ENCODE measurements at places on chromosomes 7 and 10. TPM values are rescaled to one million over a fixed set of nuclear protein-coding genes. Genes with fewer than 3 reads are reported as not detected.

DNA sequence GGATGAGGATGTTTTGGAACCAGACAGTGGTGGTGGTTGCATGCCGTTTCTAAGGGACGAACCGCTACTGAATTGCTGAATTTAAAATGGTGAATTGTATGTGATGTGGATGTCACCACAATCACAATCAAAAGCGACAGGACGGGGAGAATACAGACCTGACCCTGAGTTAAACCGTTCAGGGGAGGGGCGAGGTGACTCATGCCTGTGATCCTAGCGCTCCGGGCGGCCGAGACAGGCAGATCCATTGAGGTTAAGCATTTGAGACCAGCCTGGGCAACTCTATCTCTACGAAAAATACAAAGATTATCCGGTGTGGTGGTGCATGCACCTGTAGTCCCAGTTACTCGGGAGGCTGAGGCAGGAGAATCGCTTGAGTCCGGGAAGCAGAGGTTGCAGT is 46.4 kb downstream of the UNCX start:
- H3K4me3 ChIP-seq: no peak overlapping the region
- H3K27ac ChIP-seq: peak overlapping the region; percentile 70
- H3K36me3 ChIP-seq: no peaks in the 10 kb centered on the region
- H3K27me3 ChIP-seq: peaks cover 2% of the 10 kb centered on the region

GRCh38 chr10:74683621-74684364 is 142.6 kb upstream of the KAT6B start:
- no peak for DNase-seq
- no peaks in the 10 kb centered on the region for H3K36me3 ChIP-seq
- H3K4me3 ChIP-seq: no peak overlapping the region
- no peaks in the 10 kb centered on the region for H3K4me1 ChIP-seq

The TPST1 gene
- total RNA-seq: 17.7 TPM

The CYP3A7 gene
- total RNA-seq: 0.18 TPM

The DHX32 gene
- total RNA-seq: 54.0 TPM

GRCh38 chr10:621513-621912 is 68.0 kb downstream of the DIP2C start:
- no peak for DNase-seq
- H3K36me3 ChIP-seq: no peaks in the 10 kb centered on the region
- no peaks in the 10 kb centered on the region for H3K4me1 ChIP-seq
- peaks cover 5% of the 10 kb centered on the region for H3K27me3 ChIP-seq

The C10orf88 gene
- total RNA-seq: 9.9 TPM

DNA sequence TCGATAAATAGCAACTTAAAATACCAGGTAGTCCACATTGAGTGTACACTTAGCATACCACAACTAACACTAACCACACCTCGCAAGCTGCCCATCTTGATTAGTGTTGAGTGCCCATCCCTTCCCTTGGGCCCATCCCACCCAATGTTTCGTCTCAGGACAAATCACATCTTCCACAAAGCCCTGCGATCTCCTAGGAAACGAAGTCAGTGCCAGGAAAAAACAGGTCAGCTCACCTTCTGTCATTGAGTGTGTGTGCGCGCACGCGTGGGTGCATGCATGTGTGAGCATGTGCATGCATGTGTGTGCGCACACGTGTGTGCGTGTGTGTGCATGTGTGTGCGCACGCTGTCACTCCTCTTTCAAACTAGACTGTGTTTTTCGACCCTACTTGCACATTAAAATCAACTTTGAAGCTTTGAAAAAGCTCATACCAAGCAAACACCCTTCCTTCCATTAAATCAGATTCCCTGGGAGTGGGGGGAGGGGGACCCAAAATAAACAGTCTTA is 48.8 kb upstream of the OPALIN start:
- peaks cover 2% of the 10 kb centered on the region for H3K27me3 ChIP-seq
- H3K27ac ChIP-seq: no peak overlapping the region
- no peak for DNase-seq
- H3K4me3 ChIP-seq: no peak overlapping the region

The ADAM8 gene
- 1.5 TPM for total RNA-seq

DNA sequence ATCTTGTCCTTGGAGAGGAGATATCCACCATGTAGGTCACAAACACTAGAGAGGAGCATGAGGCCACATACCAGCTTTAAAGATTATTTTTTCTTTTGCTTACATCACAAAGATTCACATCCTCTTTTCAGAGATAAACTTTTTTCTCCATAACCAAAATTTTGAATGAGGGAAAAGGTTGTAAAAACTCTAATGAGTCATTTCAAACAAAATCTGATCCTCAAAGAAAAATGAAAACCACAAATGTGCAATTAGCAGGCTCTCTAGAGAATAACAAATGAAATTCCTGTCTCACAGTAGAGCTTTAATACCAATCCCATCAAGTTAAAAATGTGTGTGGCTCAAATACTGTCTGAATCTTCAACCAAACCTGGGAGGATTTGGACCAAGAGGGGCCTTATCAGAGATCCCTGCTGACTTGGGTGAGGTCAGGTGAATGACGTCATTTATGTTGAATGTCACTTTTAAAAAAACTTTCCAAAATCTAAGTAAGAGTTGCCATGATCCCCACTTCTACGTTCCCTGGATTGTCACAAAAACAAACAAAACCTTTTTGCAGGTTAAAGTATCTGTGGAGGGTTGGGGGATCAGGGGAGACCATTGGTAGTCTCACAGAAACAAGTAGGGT is 261.5 kb upstream of the NPSR1 start:
- H3K4me3 ChIP-seq: no peak overlapping the region
- no peak overlapping the region for H3K27ac ChIP-seq
- no peaks in the 10 kb centered on the region for H3K36me3 ChIP-seq

DNA sequence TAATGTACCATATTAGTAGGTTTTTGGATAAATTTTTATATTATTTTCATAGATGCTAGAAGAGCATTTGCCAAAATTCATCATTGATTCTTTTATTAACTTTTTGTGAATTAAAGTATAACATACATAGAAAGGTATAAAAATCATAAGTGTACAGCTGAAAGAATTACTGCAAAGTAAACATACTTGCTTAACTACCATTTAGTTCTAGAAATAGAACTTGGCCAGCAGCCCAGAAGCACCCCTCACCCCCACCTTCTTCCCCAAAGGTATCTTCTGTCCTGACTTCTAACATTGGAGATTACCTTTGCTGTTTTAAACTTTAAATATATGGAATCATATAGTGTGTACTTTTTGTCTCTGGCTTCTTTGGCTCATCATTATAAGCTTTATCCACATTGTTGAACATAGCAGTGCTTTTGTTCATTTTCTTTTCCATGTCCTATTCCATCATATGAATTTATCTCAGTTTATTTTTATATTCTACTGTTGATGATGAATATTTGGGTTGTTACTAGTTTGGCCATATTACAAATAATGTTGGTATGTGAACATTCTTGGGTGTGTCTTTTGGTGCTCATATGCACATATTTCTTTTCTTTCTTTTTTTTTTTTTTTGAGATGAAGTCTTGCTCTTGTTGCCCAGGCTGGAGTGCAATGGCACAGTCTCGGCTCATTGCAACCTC is 142.8 kb downstream of the ADK start:
- H3K36me3 ChIP-seq: no peaks in the 10 kb centered on the region
- peaks cover 2% of the 10 kb centered on the region for H3K27me3 ChIP-seq
- H3K4me1 ChIP-seq: no peaks in the 10 kb centered on the region
- no peak overlapping the region for H3K4me3 ChIP-seq

GRCh38 chr10:98168147-98168546 is 33.7 kb downstream of the R3HCC1L start:
- peaks cover 2% of the 10 kb centered on the region for H3K4me1 ChIP-seq
- no peak overlapping the region for H3K4me3 ChIP-seq
- no peak for DNase-seq
- H3K27ac ChIP-seq: no peak overlapping the region
- H3K36me3 ChIP-seq: peaks cover 5% of the 10 kb centered on the region
- H3K27me3 ChIP-seq: no peaks in the 10 kb centered on the region

The LIMK1 gene
- total RNA-seq: 51.0 TPM

DNA sequence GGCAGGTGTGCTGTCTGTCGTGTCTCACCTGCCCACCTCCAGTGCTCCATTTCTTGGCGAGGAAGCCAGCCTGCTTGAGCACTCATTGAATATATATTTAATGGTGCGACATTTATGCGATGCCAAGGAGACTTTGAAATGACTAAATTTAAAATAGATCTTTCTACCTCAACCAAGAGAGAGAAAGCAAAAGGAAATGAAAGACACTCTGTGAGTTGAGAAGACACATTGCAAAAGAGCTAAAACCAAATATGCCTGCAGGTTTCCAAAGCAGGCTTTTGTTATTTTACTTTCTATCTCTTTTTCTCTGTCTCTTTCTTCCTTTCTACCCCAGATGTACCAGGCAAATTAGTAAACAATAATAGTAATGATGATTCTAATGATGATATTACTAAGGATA is 53.6 kb upstream of the AOAH start:
- H3K4me3 ChIP-seq: no peak overlapping the region
- peaks cover 26% of the 10 kb centered on the region for H3K4me1 ChIP-seq
- H3K36me3 ChIP-seq: no peaks in the 10 kb centered on the region
- H3K27ac ChIP-seq: no peak overlapping the region
- H3K27me3 ChIP-seq: no peaks in the 10 kb centered on the region

DNA sequence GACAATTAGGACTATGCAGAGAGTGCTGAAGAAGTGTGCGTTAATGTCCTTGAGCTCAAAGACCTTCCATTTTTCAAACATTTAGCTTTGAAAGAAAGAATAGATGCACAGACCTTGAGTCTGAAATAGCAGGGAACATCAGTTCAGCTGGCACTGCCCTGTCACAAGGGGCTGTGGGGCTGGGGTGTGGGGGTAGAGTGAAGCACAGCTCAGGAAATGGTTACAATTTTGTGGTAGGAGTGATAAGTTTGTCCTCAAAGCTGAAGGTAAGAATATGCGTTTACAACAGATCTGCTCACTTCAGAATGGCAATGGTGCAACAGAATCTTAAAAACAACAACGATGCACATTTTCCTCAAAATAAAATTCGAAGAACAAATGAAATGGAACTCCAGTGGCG is 33.6 kb downstream of the SMKR1 start:
- no peak for DNase-seq
- H3K4me3 ChIP-seq: no peak overlapping the region
- peaks cover 1% of the 10 kb centered on the region for H3K27me3 ChIP-seq
- no peaks in the 10 kb centered on the region for H3K4me1 ChIP-seq
- H3K27ac ChIP-seq: peak overlapping the region; percentile 16
- no peaks in the 10 kb centered on the region for H3K36me3 ChIP-seq

The NPC1L1 gene
- total RNA-seq: not detected

The NUTM2A gene
- 2.6 TPM for total RNA-seq

The PKD2L1 gene
- total RNA-seq: 0.44 TPM

DNA sequence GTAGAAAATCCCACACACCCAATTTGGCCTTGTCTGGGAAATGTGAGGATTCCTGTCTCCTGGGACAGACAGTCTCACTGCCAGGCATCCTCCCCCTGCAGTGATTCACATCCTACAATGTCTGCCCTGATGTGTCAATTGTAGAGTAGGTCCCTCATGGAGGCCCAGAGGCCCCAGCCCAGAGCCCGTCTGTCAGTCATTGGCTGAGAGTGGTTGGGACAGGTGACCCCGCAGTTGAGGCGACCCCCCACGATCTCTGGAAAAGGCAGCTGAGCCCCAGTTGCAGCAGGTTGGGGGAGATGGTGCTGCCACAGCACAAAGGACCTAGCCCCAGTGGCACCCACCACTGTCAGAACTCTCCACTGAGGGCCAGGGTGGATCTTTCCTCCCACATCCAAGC is 84.3 kb upstream of the INSIG1 start:
- no peaks in the 10 kb centered on the region for H3K4me1 ChIP-seq
- no peaks in the 10 kb centered on the region for H3K36me3 ChIP-seq
- H3K27ac ChIP-seq: no peak overlapping the region
- H3K27me3 ChIP-seq: peaks cover 4% of the 10 kb centered on the region
- no peak overlapping the region for H3K4me3 ChIP-seq

Data from endothelial cell (in vitro differentiated cells).